ENCODE measurements at places on chromosomes 7 and 10.

DNA sequence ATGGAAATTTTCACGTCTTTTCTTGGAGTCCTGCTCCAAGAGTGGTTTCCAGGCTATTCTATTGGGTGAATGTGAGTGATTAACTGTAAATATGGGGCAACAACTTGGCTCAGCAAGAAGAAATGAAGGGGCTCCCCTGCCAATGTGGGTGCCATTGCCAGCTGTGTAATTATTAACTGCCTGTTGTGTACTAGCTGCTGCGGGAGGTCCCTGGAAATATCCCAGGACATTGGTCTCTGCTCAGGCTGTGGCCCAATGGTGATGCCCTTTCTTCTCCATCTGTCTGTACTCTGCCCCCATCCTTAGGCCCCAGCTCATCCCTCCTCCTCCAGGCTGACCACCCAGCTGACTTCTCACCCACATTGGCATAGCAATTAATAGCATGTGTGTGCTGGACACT, 29.4 kb downstream of the NPTX2 start:
- no peak for DNase-seq

DNA sequence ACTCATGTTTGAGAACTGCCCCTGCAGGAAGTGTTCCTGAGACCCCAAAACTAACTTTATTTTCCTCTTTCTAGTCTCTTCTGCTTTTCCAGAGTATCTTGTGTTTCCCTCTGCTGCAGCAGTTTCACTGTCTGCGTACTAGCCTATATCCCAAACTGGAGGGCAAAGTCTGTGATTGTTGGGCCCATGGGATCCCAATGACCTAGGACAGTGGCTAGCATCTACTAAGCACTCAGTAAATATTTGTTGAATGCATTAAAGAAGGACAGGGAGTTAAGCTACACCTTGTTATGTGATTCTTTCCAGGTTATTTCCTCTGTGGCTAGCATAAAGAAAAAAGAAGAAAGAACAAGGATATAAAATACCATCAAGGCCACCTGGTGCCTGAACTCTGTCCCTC, 210.6 kb upstream of the PHYHIPL start:
- no peak for DNase-seq

DNA sequence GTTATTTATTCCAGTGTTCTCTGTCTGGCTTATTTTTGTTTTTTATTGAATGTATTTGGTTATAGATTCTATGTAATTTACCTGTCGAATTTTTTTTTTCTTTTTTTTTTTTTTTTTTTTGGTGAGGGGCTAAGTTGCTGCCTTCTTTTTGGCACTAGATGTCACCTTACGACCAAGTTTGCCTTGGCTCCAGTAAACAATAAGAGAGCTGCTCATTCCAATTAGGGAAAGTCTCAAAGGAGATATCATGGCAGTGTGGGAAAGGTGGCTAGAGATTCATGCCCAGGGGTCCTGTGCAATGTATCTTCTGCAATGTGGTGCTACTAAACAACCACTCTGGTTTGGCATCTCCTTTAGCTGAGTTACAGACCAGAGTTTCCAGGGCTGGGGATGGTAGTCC, 84.0 kb downstream of the PTPN20 start:
- DNase-seq, result no peak

DNA sequence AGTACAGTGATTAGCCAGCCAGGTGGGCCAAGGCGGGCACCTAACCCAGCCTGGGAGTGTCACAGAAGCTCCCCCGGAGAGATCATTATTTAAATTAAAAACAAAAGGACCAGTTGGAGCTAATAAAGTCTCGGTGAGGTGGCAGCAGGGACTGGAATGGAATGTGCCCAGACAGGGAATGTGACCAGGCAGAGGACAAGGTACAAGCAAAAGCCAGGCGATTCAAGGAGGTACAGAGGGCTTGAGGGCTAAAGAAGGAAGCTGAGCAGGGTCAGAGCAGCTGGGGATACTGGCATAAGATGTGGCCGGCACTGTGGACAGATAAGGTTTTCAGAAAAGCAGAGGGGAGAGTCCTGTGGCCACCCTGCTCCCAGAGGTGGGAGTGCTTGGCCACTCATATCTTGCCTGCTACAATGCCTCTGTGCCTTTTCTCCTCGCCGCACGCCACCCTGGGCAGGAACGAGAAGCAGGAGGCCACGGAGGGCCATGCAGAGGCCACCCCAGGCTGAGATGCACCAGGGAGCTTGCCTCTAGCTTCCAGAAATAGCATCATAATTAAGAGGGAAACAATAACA, 13.2 kb downstream of the TMEM273 start:
- no peak for DNase-seq
